ENCODE measurements at places on chromosomes 1 and 21. TPM values are rescaled to one million over a fixed set of nuclear protein-coding genes. Genes with fewer than 3 reads are reported as not detected.

DNA sequence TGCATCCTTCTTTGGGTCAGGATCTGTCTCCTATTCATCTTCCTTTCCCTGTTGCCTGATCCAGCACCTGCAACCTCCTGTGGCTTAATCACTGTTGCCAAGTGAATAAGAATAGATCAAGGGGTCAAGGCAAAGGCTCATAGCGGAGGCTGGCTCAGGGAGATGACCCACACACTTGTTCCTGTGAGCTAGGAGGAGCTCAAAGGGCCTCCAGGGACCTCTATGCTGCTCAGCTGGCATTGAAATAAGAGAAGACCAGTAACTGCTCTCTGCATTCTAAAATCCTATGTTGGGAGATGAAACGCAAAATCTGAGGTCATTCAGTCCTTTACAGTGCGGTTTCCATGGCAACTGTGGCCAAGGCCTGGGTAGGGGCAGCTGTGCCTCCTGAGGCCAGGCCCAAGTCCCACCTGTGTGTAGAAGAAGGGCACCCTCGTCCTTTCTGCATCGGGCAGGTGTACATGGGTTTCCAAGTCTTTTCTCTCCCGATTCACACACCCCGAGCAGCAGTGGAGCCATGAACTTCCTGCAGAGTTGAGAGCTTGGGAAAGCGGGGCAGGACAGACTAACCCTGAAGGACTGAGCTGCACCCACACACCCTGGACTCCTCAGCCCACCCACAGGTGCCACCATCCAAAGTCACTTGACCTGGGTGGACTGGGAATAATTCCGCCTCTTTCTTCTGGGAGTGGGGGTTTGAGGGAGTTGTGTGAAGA is 27.8 kb upstream of the STUM start:
- no peak for DNase-seq

GRCh38 chr1:212944229-212944901 is 6.0 kb upstream of the VASH2 start:
- DNase-seq, result no peak

DNA sequence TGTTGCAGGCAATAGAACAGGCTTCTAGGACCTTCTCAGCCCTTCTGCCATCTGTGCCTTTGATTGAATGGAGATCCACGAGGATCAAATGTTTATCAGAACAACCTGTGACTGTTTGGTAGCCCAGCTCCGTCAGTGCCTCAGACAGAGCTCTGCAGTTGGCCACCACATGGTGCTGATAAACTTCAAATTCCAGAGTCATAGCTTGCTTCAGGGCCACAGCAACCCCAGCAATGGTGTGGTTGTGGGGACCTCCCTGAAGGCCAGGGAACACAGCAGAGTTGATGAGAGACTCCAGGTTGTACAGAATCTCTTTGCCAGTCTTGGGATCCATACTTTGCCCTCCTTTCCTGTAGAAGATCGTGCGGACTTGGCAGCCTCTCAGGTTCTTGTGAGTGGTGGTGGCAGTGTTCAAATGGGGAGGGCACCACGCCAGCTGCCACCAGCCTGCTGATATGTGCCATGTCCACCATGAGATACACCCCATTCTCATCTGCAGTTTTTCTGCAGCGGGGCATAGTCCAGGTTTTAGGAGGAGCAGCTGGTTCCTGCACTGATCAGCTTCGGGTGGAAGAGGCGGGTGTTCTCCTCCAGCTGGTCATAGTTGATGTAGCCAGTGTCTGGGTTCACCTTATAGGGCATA is 82.9 kb upstream of the ARTN start:
- DNase-seq, result no peak

DNA sequence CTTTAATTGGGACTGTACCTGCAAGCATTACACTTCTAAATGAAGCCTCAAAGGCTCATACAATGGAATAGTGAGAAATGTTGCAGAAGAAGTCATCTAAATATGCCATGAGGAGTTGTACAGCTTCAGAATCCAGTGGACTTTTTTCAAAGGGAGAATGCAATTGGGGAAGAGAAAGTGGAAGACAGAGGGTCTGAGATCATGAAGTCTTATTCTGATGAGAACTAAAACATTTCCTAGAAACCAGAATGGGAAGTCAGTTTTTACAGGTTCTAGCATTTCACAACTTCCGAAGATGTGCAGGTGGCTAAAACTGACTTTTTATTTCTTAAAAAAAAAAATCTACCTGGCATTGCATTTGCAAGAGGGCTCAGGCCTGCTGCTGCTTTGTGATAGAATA is 424.4 kb upstream of the RUNX1 start:
- no peak for DNase-seq

CDCA8 gene
- polyA plus RNA-seq, result 18.1 TPM

- no peak for DNase-seq
Measured at GRCh38 chr1:85153149-85153891, 47.5 kb downstream of the SYDE2 start.

- no peak for DNase-seq
Measured at GRCh38 chr1:232101231-232101630, 474.6 kb downstream of the DISC1 start.

DNA sequence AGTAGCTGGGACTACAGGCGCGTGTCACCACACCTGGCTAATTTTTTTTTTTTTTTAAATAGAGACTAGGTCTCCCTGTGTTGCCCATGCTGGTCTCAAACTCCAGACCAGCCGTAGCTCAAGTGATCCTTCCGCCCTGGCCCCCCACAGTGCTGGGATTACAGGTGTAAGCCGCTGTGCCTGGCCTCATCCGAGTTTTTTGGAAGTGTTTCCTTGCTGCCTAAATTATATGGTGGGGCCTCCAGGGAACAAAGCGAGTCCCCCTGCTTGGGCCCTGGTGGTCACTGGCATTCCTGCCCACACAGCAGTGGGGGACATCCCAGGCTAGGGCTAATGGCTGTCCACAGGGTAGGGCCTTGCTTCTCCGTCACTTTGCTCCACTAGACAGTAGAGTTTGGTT is 143.8 kb downstream of the PCBP3 start:
- no peak for DNase-seq

- DNase-seq, result no peak
Measured at GRCh38 chr1:114341856-114342255, 169.1 kb downstream of the TRIM33 start.

GRCh38 chr1:56922070-56922469 is 43.7 kb downstream of the C8B start:
- no peak for DNase-seq

JAM2 gene
- polyA plus RNA-seq, result 12.7 TPM

DNA sequence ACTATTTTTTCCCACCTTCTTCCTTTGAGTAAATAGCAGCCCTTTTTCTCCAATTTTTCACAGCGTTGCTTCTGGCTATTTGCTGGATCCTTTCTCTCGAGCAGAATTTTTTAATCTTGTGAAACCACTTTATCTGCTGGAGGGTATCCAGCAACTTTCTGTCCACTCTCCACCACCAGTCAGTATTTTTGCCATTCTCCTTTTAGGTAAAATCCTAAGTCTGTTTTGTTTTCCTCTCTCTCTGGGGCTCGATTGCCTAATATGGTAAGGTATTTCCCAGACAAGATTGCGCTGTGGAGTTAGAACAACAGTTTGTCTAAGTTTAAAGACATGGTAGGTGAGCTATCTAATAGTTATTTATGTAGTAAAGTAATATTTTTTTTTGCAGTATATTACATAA is 156.9 kb downstream of the PPP1R12B start:
- DNase-seq, result no peak

FLG gene
- 2.1 TPM for polyA plus RNA-seq

DNA sequence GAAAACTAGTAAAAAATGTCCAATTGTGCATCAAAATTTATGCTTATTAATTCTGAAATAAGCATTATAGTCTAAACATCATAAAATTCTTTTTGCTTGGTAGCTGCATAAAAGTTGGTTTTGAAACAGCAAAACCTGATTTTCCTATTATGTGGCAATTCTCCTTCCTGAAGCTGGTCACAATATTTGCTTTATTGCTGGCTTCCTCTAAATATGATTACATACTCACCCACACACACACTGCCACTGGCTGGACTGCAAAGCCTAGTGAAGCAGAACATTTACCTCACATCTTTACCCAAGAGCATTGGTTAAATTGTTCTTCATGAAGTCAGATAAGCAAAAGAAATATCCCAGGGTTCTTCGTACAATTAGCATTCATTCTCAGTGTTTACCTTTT is 103.0 kb downstream of the NR5A2 start:
- DNase-seq, result no peak

DNA sequence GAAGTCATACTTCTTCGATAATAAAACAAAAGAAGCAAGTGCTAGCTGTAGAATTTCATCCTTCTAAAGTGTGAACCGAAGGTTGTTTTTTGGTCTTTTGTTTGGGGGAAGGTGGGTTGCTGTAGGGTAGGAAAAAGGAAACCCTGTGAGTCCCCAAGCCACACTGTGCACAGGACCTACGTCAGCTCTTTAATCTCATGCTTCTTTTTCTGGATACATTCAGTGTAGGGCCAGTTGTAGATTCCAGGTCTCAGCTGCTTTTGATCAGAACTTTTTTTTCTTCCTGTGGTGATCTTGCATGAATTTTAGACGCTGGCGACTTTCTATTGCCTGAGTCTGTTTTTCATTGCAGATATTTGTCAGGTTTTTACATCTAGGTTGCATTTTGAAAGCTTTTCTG is 40.2 kb downstream of the BCL9 start:
- DNase-seq, result no peak

DNA sequence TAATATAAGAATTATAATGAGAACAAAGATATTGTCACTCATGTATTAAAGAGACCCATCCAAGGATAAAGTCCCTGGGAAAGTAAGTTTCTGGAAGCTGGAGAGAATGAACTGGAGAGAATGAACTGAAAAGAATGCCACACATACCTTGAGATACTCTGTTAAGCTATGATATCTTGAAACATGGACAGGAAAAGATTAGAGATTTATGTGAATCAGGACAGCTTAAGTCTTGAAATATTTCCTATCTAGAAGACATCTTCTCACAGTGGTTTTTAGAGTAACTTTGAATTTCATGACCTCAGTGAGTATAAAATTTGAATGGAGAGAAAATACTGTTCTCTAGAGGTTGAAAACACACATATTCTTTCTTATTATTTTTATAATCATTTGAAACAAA is 201.3 kb upstream of the HMCN1 start:
- DNase-seq, result no peak
